LoVo (cell line): ENCODE measurements at places on chromosomes 7 and 10.

GRCh38 chr10:68233046-68233445 is 1.1 kb upstream of the ATOH7 start:
- no peak for DNase-seq

DNA sequence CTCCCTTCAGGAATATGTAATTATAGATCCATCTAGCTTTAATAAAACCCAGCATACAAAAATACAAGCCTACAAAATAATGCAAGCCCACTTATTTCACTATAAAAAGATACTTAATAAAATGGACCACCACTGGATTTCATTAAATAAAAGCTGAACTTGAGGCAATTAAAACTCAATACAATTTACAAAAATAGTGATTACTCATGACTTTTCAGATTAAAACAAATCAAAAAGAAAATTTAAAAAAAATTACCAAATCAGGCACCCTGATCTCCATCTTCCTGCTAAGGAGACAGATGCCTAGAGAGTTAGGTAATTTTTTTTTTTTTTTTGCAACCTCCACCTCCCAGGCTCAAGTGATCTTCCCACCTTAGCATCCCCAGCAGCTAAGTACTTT is 41.8 kb downstream of the PRTFDC1 start:
- no peak for DNase-seq

GRCh38 chr10:29699621-29700020 is 64.8 kb upstream of the SVIL start:
- no peak for DNase-seq

DNA sequence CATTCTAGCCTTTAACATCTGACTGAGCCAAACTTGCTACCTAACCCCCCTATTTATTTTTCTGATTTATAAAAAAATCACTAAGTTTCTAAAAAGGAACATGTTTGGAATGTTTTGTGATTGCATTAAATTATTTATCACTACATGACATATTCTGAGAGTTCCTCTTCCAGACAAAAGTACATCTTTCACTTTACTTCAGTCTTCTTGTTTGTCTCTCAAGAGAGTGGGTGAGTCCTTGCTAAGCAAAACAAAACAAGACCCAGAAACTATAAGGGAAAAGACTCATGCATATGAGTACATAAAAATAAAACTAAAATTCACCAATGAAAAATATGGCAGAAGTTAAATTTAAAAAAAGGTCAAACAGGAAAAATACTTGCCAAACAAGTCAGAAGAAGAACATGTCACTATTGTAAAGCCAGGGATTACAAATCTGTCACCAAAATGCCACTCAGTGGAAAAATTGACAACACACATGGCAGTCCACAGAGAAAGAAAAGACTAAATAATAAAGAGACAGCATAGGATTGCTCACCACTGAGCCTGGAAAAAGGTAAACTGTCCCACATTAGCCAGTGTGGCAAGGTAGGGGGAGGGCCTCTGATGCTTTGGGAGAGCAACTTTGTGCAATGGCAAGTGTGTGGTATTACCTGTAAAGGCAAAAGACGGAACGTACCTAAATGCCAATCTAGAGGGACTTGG is 166.7 kb upstream of the ZNF32 start:
- no peak for DNase-seq

GRCh38 chr10:17062009-17062408 is 67.6 kb downstream of the CUBN start:
- DNase-seq: peak; percentile 5

GRCh38 chr7:17807242-17807641 is 133.1 kb downstream of the SNX13 start:
- DNase-seq: no peak

- DNase-seq: no peak
Measured at GRCh38 chr7:129168231-129169021, 20.0 kb upstream of the SMO start.

DNA sequence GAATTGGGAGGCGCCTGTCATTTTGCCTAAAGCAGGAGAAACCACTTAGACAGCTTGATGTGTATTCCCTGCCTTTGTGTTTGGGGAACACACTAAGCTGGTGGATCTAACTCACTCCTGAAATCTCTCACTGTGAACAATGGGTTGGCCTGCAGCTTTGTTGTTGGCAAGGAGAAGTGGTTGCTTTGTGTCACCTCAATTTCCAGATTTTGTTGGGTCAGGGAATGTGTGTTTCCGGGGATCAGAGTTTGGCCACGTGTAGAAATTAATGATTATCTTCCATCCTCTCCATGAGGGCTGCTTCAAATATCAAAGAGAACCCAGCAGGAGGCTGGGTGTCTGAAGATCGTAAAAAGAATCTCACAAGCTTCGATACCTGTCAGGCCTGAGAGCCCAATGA is 27.8 kb downstream of the A1CF start:
- DNase-seq: no peak

GRCh38 chr7:124723012-124723411 is 42.6 kb downstream of the GPR37 start:
- DNase-seq: no peak

DNA sequence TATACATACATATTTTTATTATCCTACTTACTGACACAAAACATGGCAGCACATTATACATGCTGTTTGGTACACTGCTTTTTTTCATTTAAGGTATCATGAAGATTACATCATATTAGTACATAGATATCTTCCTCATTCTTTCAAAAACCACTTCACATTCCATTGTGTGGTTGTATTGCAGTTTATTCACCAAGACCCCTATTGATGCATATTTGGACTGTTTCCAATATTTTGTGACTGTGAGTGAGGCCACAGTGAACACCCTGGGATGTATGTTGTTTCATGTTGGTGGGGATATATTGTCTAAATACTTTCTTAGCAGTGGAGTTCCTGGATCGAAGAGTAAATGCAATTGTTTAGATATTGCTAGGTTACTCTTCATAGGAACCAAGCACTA is 39.0 kb downstream of the TFAM start:
- DNase-seq: peak; percentile 9

GRCh38 chr7:960269-960871 is 5.9 kb upstream of the ADAP1 start:
- DNase-seq: no peak

DNA sequence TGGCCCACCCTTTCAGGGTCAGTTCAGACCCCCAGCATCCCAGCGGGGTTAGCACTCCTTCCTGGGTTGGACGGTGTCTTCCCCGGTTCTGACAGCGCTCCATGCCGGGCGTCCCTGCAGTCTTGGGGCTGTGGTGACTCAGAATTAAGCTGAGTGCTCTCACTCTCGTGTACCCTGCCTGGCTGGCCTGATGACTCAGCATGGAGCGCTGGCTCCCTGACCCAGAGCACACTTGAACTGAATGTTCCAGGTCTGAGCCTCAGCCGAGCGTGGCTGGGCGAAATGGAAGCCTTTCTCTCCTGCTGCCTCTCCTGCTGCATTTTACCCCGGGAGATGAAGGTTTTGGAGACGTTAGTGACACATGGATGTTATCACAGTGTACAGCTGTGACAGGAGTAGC is 7.1 kb downstream of the BAG3 start:
- no peak for DNase-seq

DNA sequence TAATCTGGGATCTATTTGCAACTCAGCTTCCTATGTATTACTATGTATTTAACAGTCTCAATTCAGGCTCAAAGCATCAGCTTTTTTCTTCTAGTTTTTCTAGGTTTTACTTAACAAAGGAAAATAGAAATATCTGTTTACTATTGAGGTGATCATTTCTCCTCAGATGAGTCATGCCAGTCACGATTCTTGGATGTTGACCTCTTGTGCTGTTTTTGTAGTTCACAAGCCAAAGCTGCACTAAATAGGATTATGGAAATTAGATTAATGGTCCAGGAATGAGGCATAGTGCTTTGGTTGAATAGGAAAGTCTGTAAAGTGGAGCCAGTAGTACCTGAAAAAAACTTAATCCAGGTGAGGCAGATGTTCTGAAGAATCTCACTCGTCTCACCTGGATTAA is 198.3 kb upstream of the KAT6B start:
- no peak for DNase-seq

GRCh38 chr7:43572516-43573049 is 10.3 kb upstream of the STK17A start:
- peak; percentile 83 for DNase-seq

DNA sequence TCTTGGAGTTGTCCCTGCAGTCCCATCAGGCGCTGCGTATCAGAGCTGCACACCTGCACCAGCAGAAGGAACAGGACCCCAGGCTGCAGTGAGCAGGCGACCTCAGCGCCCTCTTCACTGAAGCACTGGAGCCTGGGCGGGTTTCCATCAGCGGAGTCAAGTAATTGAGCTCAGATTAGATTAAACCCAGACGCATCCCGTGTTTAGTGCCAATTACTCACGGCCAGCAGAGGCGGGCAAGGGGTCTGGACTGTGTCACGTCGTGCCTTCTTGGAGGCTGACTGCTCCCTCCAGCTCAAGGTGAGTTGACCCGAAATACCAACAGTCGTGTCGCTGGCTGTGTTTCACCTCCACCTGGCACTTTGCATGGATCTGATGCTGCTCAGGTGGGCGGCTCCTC is 123.6 kb downstream of the CXCL12 start:
- DNase-seq: no peak

DNA sequence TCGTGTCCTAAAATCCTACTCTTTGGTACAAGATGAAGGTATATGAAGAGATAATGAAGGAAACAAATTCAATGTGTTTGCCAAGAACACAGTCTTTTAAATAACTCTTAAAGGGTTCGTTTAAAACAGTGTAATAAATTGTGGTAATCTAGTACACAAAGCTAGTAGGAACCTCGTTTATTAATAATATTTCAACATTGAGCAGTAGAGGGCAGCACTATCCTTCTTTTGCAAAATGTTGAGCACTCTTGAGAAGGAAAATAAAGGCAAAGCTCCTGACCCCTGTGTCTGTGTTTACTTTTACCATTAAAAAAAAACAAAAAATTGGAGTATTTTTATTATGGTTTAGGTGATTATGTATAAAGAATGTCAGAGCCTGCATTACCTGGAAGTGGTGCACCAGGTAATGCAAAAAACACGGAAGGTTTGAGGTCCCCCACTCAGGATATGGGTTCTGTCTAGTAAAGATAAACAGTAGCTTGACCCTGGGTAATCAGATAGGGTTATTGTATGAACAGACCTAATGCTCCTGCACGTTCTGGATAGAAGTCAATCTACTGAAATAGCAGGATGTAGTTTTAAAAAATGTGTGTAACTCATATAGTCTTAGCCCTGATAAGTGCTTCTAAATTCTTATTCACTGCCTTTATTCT is 5.7 kb upstream of the GOT1 start:
- DNase-seq: peak; percentile 56

DNA sequence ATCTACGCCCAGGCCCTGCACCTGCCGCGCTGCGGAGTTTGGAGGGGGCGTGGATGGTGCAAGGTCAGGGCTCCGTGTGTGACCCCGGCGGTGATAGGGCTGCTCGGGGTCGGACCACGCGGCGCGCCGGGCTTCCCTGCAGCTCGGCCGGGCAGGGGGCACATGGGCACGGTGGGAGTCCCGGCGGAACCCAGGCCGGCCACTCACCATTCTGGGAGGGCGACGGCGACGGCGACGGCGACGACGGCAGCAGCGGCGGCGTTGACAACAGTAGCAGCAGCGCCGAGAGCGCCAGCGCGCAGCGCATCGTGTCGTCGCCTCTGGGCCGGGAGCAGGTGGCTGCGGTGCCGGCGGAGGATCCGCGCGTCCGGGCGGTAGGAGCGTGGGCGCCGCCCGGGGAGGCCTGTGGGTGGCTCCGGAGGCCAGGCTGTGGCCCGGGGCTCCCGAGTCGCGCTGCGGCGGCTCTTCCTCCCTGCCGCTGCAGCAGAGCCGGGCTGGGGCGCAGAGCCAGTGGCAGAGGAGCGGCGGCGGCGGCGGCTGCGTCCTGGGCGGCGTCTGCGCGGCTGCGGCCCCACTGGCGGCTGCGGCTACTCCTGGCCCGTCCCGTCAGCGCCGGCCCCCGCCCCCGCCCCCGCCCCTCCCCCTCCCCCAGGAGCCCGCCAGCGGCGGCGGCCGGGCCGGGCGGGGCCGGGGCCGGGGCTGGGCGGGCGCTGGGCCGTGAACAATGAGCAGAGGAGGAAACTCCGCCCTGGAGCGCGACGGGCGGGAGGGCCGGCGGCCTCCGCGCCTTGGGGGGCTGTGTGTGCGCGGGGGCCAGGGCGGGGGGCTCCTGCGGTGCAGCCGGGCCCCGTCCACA is at the start of gene PODXL:
Gene PODXL, minus strand, starts transcription at position 576 of the 856 bp plus-strand sequence. Its CDS starts 269 bp downstream, at position 307.
- peak; percentile 89 for DNase-seq

GRCh38 chr10:47325303-47326291 is 3.3 kb downstream of the GDF2 start:
- DNase-seq: no peak

DNA sequence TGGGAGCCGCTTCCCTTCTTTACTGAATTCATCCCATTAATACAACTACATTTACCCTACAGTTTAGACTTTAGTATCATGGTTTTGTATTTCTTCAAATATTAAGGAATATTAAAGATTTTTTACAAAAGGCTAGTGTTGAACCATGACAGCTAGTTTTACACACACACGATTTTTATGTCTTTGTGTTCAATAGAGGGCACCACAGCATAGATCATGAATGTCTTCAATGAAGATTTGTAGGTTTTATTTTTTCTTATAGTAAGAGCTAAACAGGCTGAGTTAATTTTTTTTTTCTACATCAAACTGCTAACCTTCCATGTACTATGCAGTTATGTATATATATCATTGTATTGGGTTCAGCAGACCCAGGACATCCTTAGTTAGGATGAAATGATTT is 76.9 kb downstream of the SNX10 start:
- no peak for DNase-seq

- no peak for DNase-seq
Measured at GRCh38 chr10:1022413-1022812, 3.2 kb downstream of the IDI2 start.

- no peak for DNase-seq
Measured at GRCh38 chr10:102159051-102159597, 6.9 kb downstream of the NOLC1 start.

DNA sequence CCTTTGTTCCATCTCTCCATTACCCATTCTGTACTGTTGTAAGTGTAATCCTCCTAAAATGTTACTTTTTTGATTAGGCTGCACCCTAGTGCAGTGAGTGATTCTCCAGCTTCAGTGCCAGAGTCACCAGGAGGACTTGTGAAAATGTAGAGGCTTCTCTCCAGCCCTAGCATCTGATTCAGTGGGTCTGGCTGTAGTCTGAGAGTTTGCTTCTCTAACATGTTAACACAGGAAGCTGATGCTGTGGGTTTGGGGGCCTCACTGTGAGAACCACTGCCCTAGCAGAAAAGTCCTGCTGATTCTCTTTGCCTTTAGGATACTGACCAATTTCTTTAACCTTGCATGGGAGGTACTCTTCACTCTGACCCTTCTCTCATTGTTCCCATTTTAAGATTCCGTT is 24.4 kb downstream of the CSGALNACT2 start:
- no peak for DNase-seq

DNA sequence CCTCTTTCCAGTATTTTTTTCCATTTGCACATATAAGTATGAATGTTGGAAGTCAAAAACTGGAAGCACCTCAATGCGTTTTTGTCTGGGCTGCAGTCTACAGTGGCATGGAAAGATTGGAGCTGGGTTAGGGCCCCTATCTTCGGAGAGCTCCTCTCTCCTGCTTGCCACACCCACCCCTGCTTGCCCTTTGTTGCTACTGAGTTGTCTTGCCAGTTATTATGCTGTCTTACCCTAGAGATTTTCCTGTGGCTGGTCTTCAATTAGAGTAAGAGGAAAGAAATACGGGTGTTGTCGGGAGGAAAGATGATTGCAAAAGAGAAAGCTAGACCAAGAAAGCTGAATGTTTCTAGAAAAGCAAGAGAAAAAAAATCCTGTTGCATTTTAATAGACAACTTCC is 228.9 kb upstream of the CELF2 start:
- DNase-seq: no peak
